ENCODE measurements at places on chromosomes 13 and 19. TPM values are rescaled to one million over a fixed set of nuclear protein-coding genes. Genes with fewer than 3 reads are reported as not detected.
A peak's percentile ranks its signal among the peaks of the same experiment; 100 is the strongest.

GRCh38 chr13:96216543-96216942 is 126.6 kb downstream of the HS6ST3 start:
- DNase-seq = no peak

- DNase-seq = no peak
Observed at GRCh38 chr19:29851769-29852521, 40.2 kb downstream of the CCNE1 start.

GRCh38 chr13:47976325-47976724 is 24.7 kb downstream of the SUCLA2 start:
- no peak for DNase-seq

DNA sequence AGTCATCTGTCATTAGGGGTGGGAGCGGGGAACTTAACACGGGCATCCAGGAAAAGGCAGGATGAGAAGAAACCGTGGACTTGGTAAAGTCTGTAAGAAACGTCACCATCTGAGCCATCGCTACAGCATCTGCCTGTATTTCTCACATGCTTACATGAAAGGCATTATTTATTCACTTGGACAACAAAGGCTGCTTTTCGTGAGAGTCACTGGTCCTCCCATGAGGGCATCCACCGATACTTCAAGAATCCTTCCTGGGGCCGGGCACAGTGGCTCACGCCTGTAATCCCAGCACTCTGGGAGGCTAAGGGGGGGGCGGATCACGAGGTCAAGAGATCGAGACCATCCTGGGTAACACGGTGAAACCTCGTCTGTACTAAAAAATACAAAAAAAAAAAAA is 16.1 kb downstream of the ZNF446 start:
- no peak for DNase-seq

GRCh38 chr19:28569132-28570131 is 643.5 kb downstream of the UQCRFS1 start:
- DNase-seq = no peak

Gene CAPS
- polyA plus RNA-seq = 34.3 TPM

DNA sequence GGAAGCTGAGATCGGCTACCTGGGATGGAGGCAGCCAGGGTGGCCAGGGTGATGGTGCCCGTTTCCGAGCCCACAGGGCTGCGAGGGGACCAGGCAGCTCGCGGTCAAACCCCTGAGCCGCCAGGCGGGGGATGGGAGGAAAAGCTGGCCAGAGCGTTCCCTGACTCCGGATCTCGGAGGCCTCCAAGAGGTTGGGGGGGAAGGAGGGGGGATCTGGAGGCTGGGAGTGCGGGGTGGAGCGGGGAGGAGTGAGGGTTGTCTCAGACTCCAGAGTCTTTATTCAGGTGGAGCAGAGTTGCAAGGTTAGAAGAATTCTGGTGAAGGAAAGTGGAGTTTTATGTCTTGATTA is 1.1 kb downstream of the CACNG7 start:
- no peak for DNase-seq

DNA sequence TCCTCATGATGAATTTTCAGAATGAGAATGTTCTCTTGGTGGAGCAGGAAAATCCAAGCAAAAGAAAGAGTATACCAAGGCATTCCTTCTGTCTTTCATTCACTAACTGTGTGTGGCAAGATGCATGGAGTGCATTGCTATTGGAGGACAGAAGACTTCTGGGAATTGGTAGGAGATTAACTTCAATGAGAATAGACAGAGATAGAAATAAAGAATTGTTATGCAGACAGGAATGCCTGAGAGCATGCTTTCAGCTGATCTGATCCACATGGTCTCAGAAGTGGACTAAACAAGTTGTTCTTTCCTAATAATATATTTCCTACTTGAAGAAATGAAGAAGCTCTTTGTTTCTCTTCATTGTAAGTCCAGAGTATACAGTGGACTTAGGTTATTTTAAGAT is 303.6 kb downstream of the MYO16 start:
- no peak for DNase-seq

Gene CDADC1
- polyA plus RNA-seq = 14.9 TPM

DNA sequence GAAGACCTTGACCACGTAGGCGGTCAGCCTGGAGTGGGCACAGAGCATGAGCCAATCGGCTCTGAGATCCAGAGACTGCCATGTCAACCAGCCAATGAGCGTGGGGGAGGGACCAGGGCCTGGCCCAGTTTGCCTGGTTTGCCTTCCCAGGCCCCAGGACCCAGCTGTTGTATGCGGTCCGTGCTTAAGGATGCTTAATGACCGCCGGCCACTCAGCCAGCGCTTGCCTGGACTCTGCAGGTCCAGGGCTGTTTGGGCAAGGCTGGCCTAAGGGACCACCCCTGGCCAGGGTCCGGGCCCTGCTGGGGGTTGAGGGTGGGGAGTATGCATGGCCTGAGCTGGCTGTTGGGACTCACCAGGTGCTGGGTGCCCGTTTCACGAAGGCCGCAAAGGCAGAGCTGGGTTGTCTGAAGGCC is 23.1 kb upstream of the TNFSF14 start:
- no peak for DNase-seq

Gene CRB3
- 30.9 TPM for polyA plus RNA-seq

DNA sequence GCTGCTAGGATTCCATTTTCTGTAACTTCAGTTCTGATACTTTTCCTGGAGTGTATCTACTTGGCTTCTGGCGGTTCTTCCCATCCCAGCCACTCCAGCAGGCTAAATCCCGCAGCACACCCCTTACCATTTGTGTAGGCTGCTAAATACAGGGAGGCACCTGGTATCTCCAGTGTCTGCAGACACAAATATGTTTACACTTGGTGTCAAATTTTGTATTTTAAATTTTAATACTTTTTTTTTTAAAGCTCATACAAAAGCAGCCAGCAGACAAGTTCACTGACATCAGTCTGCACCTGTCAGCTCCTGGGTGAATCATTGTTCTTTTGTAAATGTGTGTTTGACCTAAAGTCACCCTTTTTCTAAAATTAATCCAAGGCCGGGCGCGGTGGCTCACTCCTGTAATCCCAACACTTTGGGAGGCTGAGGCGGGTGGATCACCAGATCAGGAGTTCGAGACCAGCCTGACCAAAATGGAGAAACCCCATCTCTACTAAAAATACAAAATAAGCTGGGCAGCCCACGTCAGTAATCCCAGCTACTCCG is 3.4 kb upstream of the ZSCAN4 start:
- DNase-seq = no peak

Gene TLE2
- polyA plus RNA-seq = 39.3 TPM

Gene TEKTIP1
- polyA plus RNA-seq = 4.0 TPM

- DNase-seq = peak; percentile 64
Observed at GRCh38 chr13:31909864-31910551, 121.6 kb upstream of the FRY start.

GRCh38 chr13:34578471-34578870 is 363.6 kb upstream of the NBEA start:
- DNase-seq = no peak

DNA sequence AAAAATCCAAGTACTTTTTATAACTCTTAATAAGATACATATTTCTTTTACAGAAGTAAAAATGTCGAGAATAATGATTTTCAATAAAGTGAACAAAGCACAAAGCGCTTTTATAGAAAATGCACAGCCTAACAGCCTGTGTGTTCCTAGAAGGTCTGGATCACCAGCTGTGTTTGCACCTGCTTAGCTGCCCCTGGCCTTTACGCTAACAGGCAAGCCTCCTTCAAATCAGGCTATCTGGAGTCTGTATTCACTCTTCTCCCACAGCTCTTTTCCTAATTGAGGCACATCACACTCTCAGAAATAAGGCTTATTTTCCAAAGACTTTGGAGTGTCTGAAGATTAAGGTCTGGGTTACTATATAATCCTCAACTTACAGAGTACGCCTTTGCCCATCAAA is 183.1 kb downstream of the LHFPL6 start:
- no peak for DNase-seq

DNA sequence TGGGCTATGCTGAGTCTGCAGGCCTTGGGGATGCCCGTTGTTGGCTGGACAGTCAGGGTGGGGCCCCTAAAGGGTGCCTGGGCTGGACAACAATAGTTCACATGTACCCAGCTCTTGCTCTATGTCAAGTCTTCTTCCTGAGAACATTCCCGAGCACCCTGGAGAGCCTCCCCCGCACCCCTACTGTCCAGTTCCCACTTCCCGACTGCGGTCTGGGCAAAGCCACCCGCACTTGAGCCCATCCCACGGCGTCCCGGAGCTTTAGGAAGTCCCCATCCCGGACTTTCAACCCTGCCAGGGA is 1.1 kb upstream of the MPND start:
- DNase-seq = no peak

DNA sequence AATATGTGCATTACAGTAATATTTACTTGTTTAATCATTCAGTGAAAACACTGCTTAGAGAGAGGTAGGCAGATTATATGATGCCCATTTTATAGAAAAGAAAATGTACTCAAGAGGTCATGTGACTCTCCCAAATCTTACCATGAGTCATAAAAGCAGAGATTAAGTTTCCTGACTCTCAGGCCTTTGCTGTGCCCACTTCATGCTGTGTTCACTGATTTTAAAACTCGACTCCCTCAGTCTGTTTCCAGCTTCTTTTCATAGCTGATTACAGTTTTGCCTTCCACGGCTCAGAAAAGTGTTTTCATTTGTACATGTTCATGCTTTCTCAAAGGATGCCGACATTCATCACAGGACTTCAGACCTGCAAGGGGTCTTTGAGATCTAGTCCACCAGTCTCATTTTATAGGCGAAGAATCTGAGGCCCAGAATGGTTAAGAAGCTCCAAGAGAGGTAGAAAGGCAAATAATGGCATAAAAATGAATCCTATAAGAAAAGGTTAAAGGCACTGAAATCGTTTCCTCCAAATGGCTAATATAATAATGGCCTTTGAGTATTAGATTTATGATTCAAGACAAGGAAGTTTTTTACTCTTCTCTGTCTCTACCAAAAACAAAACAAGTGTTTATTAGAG is 9.0 kb upstream of the IPO5 start:
- no peak for DNase-seq

GRCh38 chr19:35021596-35021995 is 8.7 kb upstream of the SCN1B start:
- no peak for DNase-seq

GRCh38 chr13:95643571-95643935 is 953 bp downstream of the DZIP1 start:
- DNase-seq = no peak

GRCh38 chr19:40519352-40520322 is 52.8 kb downstream of the SPTBN4 start:
- DNase-seq = no peak

DNA sequence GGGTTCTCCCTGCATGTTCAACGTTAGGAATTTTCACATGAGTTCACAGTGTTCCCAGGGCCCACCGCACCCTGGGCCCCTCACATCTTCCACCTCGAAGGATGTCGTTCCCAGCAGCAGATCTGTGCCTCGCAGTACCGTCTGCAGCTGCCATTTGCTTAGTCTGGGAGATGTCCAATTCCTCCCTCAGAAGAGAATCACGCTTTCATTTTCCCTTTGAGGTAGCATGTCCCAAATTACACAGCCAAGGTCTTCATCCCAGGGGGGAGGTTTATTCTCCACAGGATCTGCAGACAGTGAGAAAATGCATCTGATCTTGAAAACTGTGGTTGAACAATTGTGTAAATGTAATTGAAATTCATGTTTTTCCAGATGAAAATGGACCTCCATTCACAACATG is 150.2 kb downstream of the DCT start:
- no peak for DNase-seq
